DMS79 treated with DMSO at 0.1 percent for 48 hours (cell line): ENCODE measurements at places on chromosomes 5 and 9.

GRCh38 chr9:31744589-31744988, 639.9 kb upstream of the ACO1 start:
- DNase-seq: no peak

DNA sequence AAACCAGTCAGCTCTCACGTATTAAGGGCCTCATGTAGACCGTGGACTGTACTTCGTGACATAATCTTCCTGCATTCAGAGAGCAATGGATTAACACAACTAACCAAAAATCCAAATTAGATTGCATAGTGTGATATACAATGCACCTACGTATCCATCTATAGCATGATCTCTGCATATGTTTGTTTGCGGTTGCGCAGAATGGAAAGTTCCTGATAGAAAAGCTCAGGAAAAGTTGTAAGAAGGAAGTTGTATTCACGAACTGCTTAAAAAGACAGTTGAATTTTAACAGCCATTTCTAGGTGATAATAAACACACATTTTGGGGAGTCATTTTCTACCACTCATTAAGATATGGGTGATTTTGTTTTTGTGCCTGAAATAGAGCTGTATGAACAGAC, 869.0 kb downstream of the TLE4 start:
- DNase-seq: no peak

GRCh38 chr9:79977510-79978197, 405.9 kb downstream of the TLE4 start:
- peak; percentile 4 for DNase-seq

- DNase-seq: no peak
Measured at GRCh38 chr9:98719055-98719454, 10.3 kb upstream of the GABBR2 start.

GRCh38 chr5:127089191-127089590, 15.9 kb upstream of the C5orf63 start:
- no peak for DNase-seq

- DNase-seq: no peak
Measured at GRCh38 chr5:176132471-176133288, 105.5 kb upstream of the SIMC1 start.

GRCh38 chr5:180105827-180106312, 34.3 kb upstream of the RNF130 start:
- DNase-seq: no peak

DNA sequence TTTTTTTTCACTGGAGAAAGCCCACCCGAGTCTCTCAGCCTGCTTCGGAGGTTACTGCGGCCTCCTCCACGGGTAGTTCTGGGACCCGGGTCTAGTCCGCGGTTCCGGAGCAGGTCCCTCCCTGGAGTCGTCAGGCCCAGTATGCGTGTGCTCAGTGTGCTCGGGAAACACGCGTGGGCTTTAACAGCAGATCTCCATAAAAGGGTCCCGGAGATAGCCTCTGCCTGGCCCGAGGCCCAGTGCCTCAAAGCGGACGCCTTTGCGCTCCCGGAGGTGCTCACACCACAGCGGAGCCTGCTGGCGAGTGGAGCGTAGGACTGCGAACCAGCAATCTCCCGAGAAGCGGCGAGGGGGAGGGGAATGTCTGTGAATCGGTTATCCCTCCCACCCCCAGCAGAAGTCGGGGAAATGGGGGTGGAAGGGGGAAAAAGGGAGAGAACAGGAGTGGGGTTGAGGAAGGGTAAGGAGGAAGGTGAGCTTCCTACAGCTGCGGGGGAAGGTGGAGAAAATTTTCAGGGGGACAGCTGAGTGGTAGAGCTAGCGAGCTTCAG, 28.7 kb downstream of the CDKN2A start:
- DNase-seq: no peak

DNA sequence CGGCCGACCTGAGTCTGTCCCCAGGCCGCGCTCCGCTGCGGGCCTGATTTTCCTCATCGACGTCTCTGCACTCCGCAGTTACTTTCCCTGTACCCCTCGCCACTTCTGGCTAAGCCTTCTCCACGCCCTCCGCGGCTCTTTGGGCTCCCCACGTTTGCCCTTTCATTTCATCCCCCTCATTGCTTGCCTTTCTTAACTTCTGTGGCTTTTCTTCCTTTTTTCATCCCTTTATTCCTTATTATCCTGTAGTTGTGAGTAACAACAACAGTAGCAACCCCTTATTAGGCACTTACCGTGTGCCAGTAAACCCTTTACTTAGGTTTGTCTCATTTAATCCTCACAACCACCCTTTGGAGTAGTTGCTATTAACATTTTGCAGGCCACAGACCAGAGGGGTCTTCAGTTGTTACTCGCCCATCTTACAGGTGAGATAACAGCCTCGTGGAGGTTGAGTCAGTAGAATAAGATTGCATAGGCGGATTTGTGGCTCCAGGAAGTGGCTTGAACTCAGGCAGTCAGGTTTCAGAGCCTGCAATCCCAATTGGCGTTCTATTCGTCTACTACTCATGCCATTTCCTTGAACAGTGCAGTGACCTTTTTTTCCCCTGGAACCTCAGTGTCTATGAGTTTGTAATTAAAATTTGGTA, 724 bp downstream of the TCERG1 start:
- DNase-seq: no peak

- DNase-seq: no peak
Measured at GRCh38 chr9:121637713-121638220, 13.7 kb upstream of the DAB2IP start.

DNA sequence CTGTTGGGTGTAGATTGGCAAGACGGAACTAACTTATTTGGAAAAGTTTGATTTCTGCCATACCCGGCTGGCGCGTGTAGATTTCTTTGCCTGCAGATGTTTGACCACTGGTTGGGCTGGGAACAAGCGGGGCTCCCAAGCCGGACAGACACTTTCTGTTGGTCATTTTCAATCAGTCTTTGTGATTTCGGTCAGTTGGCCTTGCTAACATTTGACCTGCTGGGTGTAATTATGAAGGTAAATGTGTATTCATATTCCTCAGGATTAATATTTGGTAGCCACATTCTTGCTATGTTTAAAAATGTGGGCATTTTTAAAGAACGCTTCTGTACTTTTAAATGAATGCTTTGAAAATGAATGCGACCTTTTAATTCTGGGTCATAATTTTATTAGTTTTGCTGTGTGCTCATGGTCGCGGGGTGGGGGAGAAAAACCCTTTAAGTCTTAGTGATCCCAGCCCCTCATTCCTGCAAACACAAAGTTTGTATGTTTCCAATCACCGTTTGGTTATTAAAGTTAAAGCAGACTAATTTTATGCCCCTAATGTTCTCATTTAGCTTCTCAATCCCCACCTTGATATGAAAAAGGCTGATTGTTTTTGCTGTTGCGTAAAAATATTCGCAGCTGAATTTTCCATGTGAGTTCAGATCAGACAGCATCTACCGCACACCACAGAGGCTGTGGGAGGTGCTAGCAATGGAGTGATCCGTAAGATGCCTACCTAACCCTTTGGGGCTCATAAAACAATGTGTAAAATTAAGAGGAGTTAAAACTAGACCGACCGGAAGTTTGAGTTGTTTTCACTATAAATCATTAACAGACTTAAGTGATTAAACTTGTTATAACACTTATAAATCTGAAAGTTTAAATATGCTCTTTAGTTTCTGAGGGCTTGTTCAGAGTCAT, 1.5 kb downstream of the RASGRF2 start:
- no peak for DNase-seq

DNA sequence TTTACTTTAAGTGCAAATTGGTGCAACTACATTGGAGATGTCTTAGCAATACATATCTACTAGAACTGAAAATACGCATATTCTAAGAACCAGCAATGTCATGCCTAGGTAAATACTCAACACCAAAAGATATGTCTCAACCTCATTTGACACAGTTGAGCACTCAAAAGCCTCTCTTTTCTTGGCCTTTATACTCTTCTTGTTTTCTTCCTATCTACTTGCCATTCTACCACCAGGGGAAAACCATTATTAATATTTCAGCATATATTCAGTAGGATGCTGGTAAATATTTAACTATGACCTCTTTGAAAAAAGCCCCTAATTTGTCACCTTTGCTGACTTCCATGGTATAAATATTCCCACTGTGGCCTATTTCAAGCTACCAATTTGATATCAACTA, 443.8 kb downstream of the LRRC70 start:
- no peak for DNase-seq

GRCh38 chr5:145340099-145340498, 495.0 kb downstream of the PRELID2 start:
- no peak for DNase-seq

DNA sequence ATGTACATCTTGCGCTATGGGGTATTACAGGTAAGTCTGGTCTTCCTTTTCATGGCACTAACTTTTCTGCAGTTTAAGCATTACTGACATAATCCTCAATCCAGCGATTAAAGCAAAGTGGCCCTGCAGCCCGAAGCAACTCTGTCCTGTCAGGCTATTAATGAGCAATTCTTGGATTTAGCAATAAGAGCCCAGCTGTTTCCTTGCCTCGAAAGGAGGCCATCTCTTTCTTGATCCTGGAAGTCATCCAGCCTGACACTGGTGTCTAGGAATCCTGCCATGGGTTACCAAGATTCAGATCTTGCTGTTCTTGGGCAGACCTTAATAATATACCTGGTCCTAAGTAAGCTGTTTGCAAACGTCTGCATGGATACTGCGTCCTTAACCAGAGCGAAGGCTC, 102.0 kb downstream of the RFK start:
- no peak for DNase-seq

DNA sequence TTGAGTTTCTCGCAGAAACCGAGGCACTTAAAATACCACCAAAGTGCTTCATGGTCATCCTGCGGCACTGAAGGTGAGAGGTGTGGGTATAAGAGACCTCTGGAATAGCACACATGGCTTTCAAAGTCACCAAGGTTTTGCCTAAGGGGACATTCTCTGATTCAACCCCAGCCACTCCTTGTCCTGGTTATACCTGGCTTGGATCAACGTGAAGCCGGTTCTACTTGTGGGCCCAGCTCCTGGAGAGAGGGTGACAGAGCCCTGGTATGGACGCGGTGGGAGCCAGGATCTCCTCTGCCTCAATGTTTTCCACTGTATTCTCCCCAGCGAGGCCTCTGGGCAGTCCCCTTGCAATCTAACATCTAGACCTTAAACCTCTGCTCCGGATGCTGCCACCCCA, 132.0 kb downstream of the FSTL4 start:
- DNase-seq: no peak

- DNase-seq: no peak
Measured at GRCh38 chr9:86801246-86801645, 146.1 kb downstream of the GAS1 start.

DNA sequence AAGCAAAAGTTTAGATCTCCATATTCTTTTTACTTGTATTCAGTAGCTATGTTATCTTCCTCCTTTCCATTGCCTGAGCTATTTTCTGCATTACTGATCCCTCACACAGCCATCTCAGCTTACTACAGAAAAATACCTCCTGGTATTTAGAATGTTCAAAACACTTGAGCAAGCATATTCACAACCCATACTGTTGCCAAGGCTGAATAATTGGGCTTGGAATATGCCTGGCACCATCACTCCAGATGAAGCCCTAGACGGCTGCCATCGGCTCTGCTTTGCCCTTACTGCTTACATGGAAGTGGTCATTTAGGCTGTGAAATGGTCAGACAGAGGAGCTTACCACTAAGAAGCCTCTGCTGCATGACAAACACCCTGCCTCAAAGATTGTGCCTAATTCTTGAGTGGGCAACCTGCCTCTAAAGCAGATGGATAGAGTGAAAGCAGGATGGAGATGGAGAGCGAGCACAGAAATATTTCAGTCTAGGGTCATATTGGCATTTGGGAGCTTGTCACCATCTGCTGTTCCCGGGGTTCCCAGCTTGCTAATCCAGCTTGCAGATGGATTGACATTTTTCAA, 92.5 kb upstream of the TAS2R1 start:
- no peak for DNase-seq

DNA sequence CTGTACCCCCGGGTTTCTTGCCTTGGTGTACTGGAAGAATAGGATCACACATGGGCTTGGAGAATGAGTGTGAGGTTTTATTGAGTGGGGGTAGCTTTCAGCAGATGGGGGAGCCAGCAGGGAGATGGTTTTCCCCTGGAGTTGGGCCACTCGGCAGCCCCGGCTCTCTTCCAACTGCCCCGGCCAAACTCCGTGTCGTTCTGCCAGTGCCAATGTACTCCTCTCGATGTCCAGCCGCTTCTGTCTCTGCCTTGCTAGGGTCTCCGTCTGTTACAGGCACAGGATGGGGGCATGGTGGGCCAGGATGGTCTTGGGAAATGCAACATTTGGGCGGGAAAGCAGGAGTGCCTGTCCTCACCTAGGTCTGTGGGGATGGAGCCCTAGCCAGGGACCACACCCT, 7.6 kb upstream of the PLPP6 start:
- no peak for DNase-seq

DNA sequence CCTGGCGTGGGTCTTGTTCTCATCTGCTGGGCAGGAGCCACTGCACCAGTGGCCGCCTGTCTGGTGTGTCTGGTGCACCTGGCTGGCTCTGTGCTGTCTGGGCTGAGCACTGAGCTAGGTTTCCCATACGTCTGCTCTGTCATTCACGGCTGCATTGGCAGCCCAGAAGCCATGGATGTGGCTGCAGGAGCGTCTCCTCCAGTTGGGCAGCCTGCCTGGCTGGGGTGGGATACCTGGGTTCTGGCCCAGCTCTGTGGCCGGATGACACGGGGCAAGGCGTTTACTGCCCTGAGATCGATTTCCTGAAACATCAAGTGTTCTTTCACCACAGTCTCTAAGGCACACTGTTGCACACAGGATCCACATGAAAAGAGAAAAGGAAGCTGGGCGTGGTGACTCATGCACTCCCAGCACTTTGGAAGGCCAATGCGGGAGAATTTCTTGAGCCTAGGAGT, 25.5 kb upstream of the SLC25A51 start:
- no peak for DNase-seq

GRCh38 chr5:134103397-134103796, 11.1 kb upstream of the TCF7 start:
- no peak for DNase-seq

DNA sequence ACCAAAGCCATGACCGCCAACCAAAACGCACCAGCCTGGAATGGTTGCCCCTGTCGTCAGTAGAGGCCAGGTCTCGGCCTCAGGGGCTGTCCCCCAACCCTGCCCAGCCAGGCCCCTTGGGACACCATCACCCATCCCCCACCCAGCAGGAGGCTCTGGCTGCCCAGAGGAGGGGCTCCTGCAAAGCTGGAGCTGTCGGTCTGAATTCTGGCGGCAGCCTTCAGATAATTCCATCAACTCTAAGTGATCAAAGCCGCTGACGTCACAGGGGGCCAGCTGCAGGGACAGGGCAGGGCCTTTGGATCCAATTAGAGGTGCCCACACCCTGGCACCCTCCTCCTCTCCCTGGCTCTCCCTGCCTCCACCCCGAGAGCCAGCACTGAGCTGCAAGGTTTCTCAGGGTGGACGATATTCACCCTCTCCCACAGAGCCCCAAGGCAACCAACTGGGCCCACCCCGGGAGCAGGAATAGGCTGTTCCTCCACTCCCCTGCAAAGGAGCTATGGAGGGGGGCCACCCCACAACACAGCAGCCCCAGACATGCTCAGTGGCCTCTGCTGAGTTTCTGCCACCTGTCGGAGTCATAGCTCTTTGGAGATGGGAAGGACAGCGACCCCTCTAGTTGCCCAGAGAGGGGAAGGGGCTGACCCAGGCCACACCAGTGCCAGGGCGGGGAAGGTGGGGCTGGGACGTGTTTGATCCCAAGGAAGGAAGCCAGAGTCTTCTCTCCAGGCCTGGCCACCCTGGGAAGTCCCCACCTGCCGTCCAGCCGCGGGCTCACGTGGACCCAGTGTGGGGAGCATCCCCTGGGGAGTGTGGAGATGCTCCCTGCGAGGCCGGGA, 78.4 kb downstream of the NTNG2 start:
- DNase-seq: no peak
